Mesothelial cell of epicardium (in vitro differentiated cells): ENCODE measurements at places on chromosomes 11 and 22.

DNA sequence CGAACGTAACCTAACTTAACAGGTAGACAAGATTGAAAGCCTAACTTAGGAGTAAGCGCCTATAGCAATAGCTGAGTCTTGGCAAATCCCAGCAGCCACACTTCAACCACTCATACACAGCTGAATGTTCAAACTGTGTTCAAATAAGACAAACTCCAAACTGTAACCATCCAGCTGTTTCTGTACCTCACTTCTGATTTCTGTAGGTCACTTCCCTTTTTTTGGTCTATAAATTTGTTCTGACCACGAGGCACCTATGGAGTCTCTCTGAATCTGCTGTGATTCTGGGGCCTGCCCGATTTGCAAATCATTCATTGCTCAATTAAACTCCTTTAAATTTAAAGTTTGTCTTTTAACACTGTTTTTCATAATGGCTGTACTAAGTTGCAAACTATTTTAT lies 8.2 kb upstream of the TENM4 start:
- no peak for DNase-seq

DNA sequence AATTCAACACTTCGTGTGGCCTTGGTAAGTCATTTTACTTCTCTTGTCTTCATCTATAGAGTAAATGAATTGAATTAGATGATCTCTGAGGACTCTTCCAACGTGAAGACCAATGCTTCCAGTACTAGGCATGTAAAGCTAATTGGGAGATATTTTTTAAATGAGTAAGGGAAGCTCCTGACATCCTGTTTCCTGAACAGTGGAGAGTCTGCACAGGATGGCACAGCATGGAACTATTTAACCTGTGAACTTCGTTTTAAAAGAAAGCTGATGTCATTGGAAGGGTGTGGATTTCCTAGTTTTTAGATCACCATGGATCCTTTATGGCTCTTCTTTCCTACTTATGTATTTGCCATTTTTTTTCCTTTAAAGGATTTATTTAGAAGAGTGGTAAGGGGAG lies 48.4 kb upstream of the HSD17B12 start:
- DNase-seq, result no peak

GRCh38 chr11:34586488-34587281 lies 34.2 kb upstream of the EHF start:
- no peak for DNase-seq

DNA sequence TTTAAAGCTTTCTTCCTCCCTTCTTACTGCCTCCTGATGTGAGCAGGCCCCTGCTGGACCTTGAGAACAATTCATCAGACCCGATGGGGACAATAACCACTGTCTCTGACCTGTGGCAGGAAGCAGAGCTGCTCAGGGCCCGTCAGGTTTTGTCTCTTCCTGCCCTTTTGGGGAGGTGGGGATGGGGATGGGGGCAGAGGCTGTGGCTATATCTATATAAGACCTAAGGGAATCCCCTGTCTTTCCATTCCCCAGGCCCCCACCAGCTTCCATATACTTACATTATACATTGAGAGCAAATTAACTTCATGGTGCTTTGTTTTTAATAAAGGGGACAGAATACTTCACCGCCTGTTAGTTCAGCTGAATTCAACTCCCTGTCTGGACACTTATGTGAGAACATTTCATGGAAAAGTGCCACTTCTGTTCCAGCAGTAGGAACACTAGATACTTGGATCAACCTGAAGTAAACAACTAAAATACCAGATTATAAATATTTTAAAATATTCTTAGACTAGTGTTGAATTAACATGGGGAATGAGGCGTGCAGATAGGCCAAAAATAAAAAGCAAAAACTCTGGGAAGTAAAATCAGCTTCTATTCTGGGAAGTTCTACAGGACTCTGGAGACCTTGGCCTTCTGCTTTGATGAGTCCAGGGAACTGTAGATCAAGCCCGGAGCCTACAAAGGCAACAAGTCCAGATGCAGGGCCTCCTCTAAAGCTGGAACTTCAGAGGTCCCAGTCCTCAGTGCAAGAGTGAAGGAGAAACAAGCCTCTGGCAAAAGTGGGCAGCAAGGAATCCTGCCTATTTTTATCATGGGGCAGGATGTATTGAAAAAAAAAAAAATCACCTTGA lies 11.1 kb downstream of the ZP1 start:
- DNase-seq, result no peak
